Prostate gland (tissue), 2 donors: ENCODE measurements at places on chromosomes 2 and 18. TPM values are rescaled to one million over a fixed set of nuclear protein-coding genes. Genes with fewer than 3 reads are reported as not detected.

- DNase-seq: no peak
These were observed 159.2 kb upstream of the SH3BP4 start for GRCh38 chr2:234792621-234793022.

DNA sequence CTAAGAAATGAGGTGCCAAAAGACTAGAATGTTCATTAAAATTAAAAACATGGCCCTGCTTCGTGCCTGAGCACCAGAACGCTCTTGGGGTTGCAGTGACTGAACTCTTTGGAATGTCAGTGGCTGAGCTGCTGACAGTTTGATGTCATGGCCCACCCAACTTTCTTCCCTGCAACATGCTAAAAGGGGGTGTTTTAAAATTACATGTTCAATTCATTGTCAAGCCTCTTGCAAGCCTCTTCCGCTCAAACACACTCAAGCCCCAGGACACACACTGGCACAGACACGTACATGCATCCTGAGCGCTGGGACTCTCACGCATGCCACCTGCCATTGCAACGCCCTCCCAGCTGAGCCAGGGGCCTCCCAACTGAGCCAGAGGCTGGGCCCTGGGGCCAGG lies 12.6 kb downstream of the RUFY4 start:
- no peak for DNase-seq

GRCh38 chr2:150462770-150463169 lies 24.7 kb downstream of the RND3 start:
- DNase-seq: no peak

DNA sequence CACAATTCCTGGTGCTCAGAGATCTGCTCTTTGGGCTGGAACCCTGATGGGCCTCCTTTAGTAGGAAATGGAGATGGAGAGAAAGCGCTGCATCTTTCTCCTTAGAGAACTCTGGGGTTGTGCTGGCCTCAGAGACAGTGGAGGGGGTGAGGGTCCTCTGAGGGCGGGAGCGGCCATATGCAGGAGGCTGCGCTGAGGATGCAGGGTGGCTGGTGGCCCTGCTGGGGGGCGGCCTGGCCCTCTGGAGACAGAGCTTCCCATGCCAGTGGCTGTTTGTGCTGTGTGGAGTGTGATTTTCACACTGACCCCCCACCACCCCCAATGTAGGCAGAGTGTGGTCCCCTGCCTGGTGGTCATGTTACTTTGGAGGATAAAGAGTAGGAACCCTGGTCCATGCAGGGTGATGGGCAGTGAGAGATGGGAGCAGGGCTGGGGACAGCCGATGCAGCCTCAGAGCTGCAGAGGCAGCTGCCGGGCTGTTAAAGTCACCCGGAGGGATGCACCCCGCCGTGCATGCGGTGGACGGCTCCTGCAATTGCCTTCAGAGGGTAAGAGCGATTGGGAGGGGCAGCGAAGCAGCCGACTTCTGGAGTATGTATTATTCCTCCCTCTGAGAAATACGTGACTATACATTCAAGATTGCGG lies 194.6 kb downstream of the FAM210A start:
- no peak for DNase-seq

DNA sequence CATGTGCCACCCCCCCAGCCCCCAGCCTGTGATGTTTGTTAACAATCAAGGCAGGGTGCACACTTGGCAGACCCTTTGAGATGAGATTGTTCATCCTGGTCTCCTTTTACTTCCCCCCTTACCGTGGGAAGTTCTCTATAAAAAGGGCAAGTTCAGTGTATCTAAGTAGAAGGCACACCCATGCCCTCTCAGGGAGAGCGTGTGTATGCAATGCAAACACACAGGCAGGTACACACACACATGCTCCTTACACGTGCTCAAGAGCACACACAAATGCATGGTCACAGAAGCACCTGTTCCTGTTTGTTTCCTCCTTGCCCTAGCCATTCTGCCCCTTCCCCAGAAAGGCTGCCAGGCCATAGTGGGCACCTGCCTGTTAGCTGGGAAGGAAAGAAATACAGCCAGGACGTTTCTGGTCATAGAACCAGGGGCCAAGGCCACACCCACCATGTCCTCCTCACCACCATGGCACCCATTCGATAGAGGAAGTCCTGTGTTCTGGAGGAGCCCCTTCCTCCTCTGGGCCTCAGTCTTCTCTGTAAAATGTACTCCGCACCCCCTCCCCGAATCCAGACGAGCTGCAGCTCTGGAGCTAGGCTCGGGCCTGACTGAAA lies 3.1 kb downstream of the ATOH8 start:
- no peak for DNase-seq

GRCh38 chr2:105328281-105329196 lies 996 bp downstream of the TGFBRAP1 start:
- peak; percentile 15 for DNase-seq

The ZC3H6 gene
- total RNA-seq: 10.5 TPM

The MSTN gene
- 0.34 TPM for total RNA-seq
